ENCODE measurements at places on chromosomes 4 and X.

DNA sequence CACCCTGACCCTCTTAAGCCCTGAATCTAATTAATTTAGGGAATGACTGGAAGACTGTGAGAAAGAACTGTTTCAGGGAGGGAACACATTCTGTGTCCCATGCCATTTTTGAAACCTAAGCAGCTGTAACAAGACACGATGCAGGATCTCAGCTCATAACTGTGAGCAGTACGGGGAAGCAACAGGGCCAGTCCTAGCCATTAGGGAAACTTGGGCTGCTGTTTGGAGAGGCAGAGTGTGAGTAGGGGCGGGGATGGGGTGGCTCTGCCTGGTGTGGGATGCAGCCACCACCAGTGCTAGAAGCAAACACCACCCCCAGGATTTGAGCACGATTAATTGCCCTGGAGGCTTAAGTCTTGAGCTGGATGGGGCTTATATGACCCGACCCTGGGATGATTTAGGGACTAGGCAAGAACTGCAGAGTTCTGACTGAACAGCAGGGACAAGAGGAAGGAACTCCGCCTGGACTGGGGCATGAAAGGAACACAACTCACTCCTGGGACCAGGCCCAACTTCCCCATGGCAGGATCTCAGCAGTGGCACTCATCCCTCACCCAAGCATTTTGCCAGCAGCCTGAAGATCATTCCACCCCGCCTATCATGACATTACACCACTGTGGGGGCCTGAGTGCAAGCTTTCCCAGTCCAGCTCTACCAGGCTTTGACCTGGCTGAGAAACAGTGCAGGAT is 43.1 kb downstream of the ATRX start:
- no peak for DNase-seq

DNA sequence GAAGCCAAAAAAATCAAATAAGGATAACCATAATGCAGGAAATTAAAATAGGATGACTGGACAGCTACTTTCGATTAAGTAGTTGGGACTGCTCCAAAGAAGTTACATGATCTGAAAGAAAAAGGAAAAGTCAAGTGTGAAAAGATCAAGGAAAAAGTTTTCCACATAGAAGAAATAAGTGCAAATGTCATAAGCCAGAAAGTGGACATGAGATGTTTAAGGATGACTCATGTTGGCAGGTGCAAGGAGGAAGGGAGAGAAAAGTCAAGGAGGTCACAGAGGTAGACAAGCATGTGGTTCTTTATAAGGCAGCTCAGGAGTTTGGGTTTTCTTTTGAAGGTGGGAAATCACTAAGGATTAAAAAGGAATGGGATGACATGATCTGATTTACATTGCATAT is 89.8 kb upstream of the GPRIN3 start:
- DNase-seq = no peak

- DNase-seq = peak; percentile 45
Measured at GRCh38 chr4:66197451-66197850, 527.2 kb upstream of the EPHA5 start.

- DNase-seq = no peak
Measured at GRCh38 chr4:109574443-109574850, 14.4 kb downstream of the MCUB start.

DNA sequence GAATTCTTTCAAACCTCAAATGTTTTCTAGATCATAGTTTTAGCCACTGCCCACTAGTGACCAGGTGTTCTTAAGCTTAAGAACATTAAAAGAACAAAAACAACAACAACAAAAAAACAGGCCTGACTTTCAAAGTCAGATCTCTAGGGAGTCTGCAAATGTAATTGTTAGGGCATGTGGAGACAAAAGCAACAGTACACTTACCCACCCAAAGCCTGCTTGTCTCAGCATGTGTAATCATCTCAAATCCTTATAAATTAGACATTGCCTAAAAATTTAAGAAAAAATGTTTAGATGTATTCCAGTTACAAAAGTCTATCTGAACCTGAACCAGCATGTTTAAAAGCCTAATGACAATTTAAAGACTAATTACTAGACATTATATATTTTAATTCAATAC is 79.9 kb downstream of the SLC7A11 start:
- DNase-seq = peak; percentile 8

- DNase-seq = peak; percentile 35
Measured at GRCh38 chr4:41505161-41505661, 32.7 kb upstream of the LIMCH1 start.

All from NCI-H2171 (cell line).